ENCODE measurements at places on chromosomes 3 and 15.
A peak's percentile ranks its signal among the peaks of the same experiment; 100 is the strongest.

DNA sequence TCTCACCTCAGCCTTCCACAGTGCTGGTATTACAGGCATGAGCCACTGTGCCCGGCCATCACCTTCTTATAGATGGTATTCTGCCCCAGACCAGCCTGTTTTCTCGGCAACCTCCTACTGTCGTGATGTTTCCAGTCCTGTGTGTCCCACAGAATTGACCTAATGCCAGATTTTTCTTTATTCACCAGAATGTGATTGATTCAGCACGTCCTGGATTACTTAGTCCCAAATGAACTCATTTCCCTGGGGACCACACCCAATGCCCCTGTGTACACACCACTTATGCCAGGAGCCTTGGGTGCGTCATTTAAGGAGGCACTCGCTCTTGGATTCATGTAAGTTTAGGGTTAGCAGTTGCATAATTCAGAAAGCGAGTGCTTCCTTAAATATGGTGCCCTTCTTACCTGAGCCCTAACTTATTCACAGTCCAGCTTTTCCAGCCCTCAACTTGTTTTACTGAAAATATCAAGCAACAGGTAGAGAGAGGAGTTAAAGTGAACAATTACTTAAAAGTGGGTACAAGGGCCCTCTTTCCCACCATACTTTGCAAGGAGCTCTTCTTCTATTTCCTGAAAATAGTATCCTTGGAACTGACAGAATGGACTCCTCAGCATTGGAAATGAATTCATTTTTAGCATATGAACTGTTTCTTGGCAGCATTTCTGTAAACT lies 64.6 kb upstream of the UBE2E1 start:
- peak; percentile 64 for DNase-seq

DNA sequence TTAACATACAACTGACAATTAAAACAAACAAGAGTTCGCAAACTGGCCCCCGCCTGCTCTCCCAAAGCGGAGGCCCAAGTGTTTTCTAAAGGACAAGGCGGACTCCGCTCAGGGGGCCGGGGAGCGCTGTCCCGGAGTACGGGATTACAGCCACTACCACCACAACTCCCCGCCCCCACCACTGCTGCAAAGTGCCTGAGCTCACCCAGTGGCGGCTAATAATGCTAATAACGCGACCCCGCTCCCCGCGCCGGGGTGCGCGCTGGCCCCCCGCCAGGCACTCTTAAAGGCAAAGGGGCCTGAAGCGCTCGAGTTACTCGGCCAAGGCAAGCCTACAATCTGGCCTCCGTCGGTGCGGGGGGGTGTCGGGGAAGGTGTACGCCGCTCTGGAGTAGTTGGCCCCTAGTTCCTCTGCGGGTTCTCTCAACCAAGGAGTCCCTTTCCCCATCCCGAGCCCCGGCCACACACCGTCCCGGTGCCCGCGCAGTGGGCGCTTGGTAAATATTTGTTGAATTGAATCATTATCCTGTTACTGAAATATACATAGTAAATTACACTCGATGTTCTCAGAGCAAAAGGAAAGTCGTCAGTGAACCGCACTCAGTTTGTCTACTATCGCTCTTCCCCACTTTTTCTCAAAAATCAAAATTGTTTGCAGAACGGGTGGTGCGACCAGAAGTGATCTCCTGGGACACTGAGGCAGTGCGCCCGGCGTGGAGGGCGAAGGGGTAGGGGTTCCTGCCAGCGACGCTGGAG lies 827 bp downstream of the WNT5A start:
- peak; percentile 73 for DNase-seq

DNA sequence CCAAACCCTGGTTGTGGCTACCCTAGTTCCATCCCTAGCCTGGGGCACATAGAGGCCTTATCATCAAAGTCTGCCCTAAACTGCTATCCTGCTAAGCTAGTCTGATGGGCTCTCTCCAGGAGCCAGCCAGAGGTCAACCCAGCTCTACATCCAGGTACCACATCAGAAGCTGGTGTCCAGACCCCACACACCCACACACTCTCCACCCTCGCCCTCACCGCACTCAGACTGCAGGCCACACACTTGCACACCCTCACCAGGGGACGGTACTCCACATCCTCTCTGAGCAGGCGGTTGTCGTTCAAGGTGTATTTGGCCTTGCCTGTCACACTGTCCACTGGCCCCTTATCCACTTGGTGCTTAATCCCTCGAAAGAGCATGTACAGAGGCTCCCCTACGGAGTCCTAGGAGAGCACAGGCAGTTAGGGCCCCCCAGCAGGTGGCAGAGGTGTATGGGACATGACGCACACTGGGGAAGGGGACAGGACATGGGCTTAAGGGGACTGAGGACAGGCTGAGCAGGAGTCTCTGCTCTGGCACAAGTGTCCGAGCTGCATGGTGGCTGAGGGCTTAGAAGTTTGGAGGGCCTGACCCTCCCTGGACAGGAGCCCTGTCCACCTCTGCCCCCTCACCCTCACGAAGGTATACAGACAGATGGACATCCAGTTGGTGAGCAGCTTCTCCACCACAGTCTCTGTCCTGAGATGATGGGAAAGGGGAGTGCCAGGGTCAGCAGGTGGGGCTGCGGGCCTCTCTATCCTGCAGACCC lies 18.1 kb downstream of the PLXNB1 start:
- no peak for DNase-seq

DNA sequence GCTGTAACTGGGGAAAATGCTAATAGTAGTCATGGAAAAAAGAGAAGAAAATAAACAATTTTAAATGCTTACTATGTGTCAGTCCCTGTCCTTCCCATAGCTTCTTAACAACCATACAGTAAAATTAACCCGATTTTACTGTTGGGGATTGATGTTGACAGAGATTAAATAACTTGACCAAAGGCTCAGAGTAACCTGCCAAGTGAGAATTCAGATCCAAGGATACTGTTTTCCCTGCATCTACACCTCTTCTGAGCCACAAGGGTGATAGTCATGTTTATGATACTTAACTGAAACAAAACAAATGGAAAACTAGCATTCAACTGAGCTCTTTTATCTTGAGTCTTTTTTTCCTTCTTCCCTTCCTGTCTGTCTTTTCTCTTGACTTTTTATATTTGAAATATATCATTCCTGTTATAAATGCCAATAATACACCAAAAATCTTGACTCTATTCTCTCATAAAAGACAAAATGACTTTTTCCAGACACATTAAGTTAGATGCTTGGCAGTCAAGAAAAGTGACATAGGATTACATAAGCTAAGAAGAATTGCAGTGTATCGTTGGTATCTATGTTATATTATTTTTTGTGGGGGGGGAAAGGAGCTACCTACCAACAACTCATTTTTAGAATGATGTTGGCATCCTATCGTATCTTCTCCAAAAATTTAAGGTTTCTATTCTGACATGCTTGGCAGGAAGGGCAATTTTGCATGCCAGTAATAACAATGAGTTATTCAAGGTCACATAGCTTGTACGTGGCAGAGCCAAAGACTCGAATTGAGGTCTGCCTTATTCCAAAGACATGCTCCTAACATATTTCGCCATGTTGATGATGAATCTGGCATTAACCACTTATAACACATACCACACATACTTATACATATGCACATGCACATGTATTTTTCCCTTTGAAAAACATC lies 306.6 kb upstream of the KCNH8 start:
- DNase-seq: peak; percentile 38

DNA sequence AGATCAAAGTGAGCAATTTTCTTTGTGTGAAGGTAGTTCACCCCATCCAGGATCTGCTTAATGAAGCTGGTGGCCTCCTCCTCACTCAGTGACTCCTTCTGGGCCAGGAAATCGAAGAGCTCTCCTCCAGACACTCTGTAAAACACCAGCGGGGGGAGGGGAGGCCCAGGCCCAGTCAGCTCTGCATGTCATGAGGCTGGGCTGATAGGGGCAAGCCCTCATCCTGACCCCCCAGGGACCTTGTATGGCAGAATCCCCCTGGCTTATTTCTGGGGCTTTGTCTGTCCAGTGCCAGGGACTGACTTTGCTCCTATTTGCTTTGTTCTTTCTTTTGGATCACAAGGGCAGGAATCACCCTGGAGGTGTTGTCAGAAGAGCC lies 74.9 kb downstream of the DAPK2 start:
- no peak for DNase-seq

- peak; percentile 32 for DNase-seq
These were observed 959 bp downstream of the ZNF592 start for GRCh38 chr15:84749111-84749991.

DNA sequence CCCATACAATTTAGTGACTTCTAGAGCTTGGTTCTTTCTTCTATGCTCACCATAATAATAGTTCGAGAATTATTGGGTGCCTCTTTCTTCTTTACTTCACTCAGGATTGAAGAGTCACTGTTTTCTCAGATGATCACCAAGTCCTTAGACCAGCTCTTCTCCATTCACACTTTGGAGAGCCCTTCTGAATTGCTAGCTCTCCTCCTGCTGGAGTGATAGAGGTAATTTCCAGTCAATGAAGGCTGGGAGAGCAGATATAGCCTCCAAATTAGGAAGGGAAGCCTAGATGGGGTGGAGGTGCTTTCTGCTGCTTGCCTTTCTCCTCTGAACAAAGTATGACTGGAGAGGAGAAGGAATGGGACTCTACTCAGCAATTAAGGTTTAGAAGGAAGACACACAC lies 10.7 kb upstream of the BBX start:
- peak; percentile 4 for DNase-seq

GRCh38 chr15:79027532-79028410 lies 62.8 kb downstream of the RASGRF1 start:
- no peak for DNase-seq

GRCh38 chr3:78338405-78338804 lies 1298.5 kb downstream of the ROBO2 start:
- DNase-seq: no peak

GRCh38 chr3:134291319-134292254 lies 40.9 kb upstream of the RYK start:
- peak; percentile 87 for DNase-seq

DNA sequence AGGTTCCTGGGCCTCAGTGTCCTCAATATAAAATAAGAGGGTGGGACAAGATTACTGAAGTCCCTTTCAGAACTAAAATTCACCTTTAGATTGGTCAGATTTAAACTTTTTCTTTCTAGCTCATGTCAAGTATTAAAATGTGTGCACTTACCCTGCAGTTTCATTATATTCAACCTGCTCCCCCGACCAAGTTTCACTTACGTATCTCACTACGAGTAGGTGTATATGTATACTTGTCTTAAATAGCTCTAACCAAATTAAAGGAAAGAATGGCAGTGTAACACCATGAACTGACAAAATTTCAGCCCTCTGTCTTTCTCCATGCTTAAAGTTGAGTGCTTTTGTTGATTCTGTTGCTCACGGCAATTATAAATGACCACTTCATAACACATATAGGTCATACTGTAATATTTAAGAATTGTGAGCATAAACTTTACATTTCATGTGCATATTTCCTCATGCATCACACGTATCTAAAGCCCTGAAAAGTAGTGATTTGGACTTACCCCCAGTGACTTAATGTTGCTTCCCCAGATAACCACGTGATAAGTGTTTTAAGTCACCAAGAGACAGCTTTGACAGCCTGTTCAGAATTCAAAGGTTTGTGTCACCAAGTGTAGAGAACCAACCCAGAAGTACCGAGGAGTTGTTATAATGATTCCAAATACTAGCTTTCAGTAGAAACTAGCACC lies 70.0 kb downstream of the PGPEP1L start:
- DNase-seq: no peak

- no peak for DNase-seq
These were observed 351.3 kb upstream of the CCDC54 start for GRCh38 chr3:107025961-107026360.

DNA sequence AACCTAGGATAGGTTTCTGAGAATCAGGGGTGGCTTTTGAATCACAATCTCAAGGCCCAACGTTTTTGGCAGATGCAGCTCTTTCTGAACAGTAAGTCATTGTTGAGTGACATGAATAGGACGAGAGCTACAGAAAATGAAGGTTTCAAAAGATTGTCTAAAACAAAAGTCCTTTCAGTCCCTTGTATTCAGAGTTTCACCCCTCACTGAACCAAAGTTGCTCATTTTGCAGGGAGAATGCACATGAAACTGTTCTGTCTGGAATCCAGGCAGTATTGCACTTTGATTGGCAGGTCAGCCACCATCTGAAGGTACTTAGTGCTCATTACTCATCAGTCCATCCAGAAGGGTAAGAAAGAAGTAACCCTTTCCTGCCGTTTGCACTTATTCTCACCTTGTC lies 24.1 kb upstream of the RASGRP1 start:
- no peak for DNase-seq

DNA sequence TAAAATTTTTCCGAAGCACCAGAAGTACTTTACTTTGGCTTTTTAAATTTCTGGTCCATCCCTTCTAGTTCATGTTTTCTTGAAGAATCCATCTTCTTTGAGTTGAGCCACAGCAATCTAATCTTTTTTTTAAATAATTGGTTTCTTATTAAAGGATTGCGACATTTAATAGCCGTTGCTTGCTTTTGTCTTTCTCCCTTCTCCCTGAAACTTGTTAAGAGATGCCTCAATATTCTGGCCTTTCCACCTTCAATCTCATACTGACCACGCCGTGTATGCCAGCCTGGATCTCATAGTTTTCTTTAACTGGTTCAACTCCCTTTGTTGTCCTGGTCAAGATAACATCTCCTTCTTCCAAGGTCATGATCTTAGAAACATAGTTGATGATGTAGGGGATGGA lies 18.4 kb upstream of the RPLP1 start:
- DNase-seq: peak; percentile 43

DNA sequence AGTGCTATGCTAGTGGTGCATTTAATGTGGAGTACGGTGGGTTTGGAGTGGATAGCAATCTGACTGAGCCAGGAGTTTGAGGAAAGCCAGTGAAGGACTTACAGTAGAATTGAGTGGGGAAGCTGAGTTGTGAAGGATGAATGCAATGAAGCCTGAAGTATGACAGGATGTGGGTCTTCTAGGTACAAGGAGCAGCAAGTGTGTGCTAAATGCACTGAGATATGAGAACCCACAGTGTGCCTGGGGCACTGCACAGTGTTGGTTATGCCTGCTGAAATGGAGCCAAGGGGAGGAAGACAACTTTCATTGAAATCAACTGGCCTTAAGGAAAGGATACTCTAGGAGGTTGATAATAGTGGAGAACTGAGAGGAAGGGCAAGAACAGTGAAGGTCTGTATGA lies 105.5 kb upstream of the MRPL3 start:
- no peak for DNase-seq

- peak; percentile 88 for DNase-seq
These were observed 27.3 kb downstream of the LARP6 start for GRCh38 chr15:70826634-70827033.

DNA sequence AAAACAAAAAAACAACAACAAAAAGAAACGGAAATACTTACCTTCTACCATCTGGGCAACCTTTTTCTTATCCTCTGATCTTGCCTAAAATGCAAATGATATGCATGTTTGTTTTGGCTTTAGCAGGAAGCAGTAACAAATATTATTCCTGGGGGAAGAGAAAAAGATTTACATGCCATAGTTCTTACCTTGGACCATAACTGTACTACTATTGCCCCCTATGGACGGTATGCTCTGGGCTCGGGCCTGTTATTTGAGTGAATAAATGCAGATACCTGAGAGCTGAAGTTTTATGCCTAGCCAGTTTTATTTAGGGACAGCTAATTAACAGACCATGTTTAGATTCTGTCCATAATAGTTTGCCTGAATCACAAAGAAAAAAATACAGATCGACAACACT lies 12.6 kb upstream of the STARD5 start:
- DNase-seq: peak; percentile 54

GRCh38 chr3:54014067-54014466 lies 108.3 kb upstream of the CACNA2D3 start:
- no peak for DNase-seq

GRCh38 chr3:144931590-144931989 lies 960.0 kb downstream of the DIPK2A start:
- DNase-seq: no peak

All from fibroblast of mammary gland (primary cell).